ENCODE measurements at places on chromosomes 7 and 10.

DNA sequence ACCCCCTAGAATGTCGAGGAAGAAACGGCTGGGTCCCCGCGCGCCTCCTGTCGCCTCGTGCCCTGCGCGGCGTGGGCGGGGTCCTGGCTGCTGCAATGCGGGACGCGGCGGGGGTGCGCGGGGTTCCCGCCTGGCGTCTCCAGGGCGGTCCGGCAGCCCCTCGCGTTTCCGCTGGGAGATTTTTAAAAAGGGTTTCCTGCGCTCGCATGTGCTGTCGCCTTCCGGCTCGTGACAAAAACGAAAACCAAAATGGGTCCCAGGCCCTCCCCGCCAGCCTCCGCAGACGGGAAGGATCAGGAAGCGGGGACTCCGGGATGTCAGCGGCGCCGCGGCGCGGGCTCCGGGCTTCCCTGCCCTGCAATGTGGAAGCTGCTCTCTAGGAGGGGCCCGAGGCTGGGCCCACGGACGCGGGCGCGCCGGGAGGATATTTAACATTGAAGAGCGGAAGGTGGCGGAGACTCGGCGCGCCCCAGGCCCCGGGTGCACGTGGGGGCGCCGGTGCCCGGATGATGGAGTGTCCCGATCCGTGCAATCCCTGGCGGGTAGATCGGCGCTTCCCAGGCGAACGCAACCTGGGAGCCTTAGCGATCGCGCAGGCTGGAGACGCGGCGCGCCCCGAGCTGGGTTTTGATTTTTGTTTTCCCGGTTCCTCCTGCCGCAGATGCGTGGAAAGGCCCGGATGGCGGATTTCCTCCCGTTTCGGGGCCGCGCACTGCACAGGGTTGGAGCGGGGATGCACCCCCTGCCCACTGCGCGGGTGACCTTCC is 1.0 kb downstream of the PFKP start:
- DNase-seq = peak; percentile 30

- DNase-seq = no peak
These were observed 480.5 kb upstream of the ZMIZ1 start for GRCh38 chr10:78588194-78588811.

GRCh38 chr7:150977382-150978125 is 567 bp downstream of the KCNH2 start:
- DNase-seq = no peak

GRCh38 chr10:118990326-118990725 is 39.2 kb upstream of the NANOS1 start:
- no peak for DNase-seq

- no peak for DNase-seq
These were observed 90.8 kb upstream of the EEPD1 start for GRCh38 chr7:36062154-36062815.

GRCh38 chr10:114303556-114303955 is 64.5 kb downstream of the VWA2 start:
- no peak for DNase-seq

- DNase-seq = no peak
These were observed 84.3 kb downstream of the KCNMA1 start for GRCh38 chr10:77553311-77553710.

- DNase-seq = no peak
These were observed 49.9 kb downstream of the ASB4 start for GRCh38 chr7:95535662-95536061.

DNA sequence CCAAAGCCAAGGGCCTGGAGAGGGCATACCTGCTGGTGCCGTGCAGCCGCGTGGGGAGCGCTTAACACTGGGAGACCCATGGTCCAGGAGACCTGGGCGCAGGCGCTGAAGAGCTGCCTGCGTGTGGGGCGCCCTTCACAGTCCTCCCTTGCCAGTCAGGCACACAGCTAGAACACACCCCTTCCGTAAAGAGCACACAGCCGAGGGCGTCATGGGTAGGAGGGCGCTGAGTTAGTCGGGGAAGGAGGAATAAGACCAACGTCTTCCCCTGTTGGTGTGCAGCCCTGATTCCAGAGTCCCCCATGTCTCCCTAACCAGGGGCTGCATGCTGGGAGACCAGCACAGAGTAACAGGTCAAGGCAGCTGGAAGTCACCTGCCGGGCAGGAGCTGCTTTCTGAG is 273.9 kb downstream of the USP6NL start:
- no peak for DNase-seq

DNA sequence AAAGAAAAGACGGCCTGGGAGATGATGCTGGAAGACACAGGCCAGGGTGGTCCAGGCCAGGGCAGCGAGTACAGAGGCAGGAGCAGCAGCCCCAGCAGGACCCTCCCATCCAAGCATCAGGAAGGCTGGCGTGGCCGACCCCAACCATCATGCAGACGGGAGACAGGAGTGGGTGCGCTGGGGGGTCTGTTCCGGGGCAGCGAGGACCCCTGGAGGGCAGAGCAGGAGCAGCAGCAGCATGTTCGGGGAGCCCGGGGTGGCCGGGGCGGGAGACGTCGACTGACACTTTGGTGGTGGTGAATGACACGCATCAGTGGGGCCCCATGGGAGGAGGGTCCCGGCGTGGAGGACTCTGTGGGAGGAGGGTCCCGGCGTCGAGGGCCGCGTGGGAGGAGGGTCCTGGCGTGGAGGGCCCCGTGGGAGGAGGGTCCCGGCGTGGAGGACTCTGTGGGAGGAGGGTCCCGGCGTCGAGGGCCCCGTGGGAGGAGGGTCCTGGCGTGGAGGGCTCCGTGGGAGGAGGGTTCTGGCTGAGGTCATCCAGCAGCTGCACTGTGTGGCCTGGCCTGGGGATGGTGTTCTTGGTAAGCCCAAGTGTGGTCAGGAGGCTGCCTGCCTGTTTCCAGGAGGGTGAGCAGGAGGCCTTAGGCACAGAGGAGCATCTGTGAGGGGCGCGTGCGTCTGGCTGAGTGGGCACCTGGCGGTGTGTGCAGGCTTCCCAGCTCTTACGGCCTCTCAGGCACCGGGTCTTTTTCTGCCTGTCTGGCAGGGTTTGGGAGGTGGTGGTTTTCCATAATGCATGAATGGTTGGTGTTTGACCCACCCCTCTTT is 38.9 kb downstream of the FAM20C start:
- no peak for DNase-seq

DNA sequence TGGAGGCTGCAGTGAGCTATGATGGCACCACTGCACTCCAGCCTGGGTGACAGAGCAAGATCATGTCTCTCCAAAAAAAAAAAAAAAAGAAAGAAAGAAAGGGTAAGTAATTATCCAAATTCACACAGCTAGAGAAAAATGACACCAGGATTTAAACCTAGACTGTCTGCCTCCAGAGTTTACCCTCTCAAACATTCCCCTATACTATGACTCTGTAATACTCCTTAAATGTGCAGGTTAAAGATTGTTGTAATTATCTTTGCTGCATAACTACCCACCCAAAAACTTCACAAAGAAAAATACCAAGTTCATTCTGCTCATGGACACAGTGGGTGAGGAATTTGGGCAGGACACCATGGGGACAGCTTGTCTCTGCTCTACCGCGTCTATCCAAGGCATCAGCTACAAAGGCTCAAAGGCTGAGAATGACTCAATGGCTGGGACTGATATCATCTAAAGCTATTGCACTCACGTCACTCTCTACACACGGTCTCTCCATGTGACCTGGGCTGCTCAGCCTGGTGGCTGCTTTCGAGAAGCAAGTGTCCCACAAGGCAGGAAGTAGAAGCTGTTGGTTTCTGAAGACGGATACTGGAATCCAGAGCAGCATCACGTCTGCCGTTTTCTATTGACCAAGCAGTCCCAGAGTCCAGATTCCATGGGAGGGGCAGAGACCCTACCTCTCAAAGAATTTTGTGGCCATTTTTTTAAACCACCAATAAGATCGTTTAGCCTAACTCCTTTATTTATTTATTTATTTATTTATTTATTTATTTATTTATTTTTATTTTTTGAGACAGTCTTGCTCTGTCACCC is 185.7 kb upstream of the AUTS2 start:
- no peak for DNase-seq

- DNase-seq = no peak
These were observed 222.1 kb downstream of the GLI3 start for GRCh38 chr7:42014625-42015618.

GRCh38 chr7:84247591-84247990 is 53.0 kb upstream of the SEMA3A start:
- no peak for DNase-seq

DNA sequence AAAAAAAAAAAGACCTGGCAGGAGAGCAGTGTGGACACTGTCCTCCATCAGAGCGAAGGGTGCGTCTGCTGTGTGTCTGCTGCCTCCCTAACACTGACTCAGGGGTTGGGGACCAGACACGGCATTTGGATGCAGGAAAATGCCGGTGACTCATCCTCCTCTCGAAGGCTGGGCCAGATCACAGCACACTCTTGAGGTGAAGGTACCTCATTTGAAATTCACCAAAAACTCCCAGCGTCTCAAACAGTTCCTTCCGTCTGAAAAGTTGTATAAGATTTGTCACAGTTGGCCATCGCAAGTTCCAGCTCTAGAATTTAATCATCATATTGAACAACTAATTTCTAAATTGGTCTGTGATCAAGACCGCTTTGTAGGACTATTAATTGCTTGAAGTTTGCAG is 118.1 kb upstream of the LYZL2 start:
- DNase-seq = no peak

- DNase-seq = no peak
These were observed 40.2 kb downstream of the PDSS1 start for GRCh38 chr10:26737730-26738129.

GRCh38 chr7:43311694-43312093 is 199.2 kb downstream of the HECW1 start:
- no peak for DNase-seq

- no peak for DNase-seq
These were observed 754 bp downstream of the SLC25A13 start for GRCh38 chr7:96321031-96321657.

- no peak for DNase-seq
These were observed 31.6 kb downstream of the ELMO1 start for GRCh38 chr7:37417107-37417474.

- DNase-seq = no peak
These were observed 33.0 kb upstream of the SHH start for GRCh38 chr7:155845226-155845625.

GRCh38 chr10:33290321-33291052 is 44.0 kb downstream of the NRP1 start:
- no peak for DNase-seq

DNA sequence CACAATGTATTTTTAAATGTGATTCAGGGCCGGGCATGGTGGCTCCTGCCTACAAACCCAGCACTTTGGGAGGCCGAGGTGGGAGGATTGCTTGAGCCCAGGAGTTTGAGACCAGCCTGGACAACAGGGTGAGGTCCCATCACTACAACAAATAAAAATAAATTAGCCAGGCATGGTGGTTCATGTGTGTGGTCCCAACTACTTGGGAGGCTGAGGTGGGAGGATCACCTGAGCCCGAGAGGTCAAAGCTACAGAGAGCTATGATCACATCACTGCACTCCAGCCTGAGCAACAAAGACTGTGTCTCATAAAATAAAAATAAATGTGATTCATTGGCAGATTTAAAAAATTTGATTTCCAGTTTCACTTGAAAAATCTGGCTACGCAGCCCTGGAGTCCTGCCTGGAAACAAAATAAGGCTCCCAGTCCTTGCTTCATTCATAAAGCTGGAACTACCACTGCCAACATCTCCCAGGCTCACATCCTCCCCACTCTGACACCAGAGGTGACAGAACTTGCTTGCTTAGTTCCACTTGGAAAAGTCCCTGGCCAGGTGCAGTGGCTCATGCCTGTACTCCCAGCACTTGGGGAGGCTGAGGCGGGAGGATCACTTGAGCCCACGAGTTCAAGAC is 27.9 kb upstream of the SLC35G1 start:
- no peak for DNase-seq

DNA sequence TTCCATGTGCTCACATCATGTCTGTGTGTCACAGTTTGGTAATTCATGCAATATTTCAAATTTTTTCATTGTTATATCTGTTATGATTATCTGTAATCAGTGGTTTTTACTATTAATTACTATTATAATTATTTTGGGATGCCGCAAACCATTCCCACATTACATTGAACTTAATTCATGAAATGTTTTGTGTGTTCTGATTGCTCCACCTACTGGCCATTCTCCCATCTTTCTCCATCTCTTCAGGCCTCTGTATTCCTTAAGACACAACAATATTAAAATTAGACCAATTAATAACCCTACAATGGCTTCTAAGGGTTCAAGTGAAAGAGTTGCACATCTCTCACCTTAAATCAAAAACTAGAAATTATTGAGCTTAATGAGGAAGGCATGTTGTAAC is 398.5 kb downstream of the PCDH15 start:
- no peak for DNase-seq

DNA sequence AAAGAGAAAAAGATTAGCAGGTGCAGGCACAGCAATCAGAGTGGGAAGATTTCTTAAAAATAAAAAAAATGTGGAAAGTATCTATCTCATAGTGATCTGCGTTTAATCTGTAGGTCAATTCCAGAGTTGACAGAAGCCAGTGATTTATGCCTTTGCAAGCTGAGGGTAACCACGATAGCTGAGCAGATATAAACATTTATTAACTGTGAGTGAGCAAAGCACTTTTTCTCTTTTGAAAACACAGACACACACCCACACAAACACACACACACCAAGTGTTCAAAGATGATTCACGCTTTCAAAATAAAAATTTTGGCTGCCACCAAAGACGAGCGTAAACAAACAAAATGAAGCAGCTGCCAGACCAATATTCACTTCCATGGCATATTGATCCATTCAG is 243.2 kb upstream of the SLC26A5 start:
- no peak for DNase-seq

DNA sequence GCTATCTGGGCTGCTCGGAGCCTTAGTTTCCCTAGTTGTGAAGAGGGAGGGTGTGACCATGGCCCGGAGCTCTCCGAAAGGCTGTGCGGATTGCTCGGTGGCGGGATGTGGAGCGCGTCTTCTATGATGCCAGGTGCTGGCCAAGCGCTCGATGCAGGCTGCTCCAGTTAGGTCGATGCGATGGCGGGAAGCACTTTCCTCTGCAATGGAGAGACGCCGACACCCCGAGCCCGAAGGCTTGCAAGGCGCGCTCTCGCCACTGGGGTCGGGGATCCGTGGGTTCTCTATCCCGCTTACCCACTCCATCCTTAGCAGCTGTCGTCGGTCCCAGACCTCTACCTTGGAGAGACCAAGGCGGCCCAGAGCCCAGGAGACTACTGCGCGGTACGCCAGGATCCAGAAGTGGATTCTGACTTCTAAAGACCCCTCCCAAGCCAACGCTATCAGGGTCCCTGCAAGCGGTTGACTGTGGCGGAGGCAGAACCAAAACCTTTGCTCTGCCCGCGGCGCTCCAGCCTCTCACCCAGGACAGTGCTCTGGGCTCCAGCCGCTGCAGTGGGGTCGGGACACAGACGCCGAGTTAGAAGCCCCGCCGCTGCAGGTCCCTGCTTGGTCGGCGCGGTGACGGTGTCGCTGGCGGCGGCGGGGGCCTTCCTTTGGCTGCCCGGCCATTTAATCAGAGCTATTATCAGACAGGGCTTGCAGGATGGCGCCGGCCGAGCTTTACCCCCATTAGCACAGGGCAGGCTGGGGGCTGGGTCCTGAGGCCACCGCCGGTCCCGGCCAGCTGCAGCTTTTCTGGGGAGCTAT is 7.8 kb upstream of the TBX20 start:
- no peak for DNase-seq
